ENCODE measurements at places on chromosomes 7 and 10.
A peak's percentile ranks its signal among the peaks of the same experiment; 100 is the strongest.

GRCh38 chr10:96416643-96417042, 57.8 kb upstream of the OPALIN start:
- DNase-seq = no peak

DNA sequence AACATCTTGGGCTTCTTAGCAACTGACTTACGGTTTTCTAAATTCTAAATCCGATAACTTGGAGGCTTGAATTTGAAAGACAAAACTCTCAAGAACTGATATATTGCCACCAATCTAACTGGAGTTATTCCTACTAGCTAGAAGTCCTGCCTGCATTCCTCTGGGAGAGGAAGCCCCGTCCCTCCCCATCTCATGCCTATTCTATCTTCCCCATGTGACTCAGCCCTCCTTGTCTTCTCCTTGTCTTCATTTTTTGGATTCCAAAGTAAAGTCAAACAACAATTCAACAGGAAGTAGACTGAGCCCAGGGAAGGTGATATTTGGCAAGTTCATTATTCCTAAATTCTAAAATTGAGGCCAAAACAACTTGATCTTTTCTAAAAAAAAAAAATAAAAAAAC, 587.7 kb downstream of the KCNMA1 start:
- no peak for DNase-seq

DNA sequence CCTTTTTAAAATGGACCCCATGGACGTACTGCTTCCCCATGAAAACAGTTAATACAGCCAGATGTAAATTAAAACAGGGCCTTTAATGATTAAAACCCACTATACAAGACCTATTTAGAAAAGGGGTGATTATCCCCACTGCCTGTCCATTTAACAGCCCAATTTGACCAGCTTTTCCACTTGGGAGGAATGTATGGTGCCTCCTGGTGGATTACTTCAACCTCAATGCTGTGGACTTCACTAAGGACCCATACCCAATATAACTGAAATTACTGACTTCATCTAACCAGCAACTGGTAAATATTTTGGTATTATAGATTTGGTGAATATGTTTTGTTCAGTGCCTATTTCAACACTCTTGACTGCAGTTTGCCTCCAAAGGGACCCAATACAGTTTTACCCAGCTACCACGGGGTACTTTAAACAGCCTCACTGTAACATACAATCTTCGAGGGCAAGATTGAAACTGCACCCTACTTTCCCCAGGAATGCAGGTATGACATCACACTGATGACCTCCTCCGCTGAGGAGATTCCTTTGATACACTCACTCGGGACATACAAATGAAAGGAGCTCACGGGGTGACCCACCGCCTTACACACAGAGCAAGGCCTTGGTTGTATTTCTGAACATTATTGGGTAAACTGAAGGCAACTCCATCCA, 192.8 kb downstream of the DNAJC1 start:
- no peak for DNase-seq

- peak; percentile 57 for DNase-seq
Observed at GRCh38 chr7:13990319-13990983, 985 bp upstream of the ETV1 start.

GRCh38 chr10:90856964-90857634, 740 bp downstream of the HTR7 start:
- no peak for DNase-seq

GRCh38 chr10:114928818-114929217, 9.2 kb upstream of the TRUB1 start:
- no peak for DNase-seq
